ENCODE measurements at places on chromosomes 5 and 9.

GRCh38 chr5:174596429-174596828 lies 128.0 kb upstream of the MSX2 start:
- DNase-seq, result no peak

GRCh38 chr5:108521841-108522506 lies 140.1 kb upstream of the FBXL17 start:
- peak; percentile 34 for DNase-seq

DNA sequence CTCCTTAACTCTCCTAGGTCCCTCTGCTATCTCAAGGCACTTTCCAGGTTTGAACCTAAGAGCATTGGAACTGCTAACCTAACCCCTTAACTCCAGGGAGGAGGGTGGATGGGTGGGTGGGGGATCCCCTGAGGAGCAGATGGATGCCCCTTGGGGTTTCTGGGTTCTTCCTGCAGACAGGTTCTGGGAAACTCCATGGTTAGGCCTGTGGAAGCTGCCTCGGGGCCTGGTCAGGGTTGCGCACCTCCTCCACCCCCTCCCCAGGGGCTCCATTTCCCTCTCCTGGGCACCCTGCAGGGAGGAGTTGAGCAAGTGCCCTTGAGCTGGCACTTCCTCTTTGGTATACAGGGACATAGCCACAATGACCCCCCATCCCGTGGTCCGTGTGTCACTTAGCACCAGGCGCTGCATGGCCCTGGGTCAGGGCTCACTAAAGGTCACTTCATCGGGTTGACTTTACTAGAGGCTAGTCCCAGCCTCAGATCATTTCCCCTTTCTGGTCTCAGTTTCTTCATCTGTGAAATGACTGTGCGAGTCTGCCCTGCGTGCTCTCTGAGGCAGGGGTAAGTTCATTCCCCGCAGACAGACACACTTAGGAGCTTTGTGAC lies 16.0 kb downstream of the CXXC5 start:
- DNase-seq, result no peak

DNA sequence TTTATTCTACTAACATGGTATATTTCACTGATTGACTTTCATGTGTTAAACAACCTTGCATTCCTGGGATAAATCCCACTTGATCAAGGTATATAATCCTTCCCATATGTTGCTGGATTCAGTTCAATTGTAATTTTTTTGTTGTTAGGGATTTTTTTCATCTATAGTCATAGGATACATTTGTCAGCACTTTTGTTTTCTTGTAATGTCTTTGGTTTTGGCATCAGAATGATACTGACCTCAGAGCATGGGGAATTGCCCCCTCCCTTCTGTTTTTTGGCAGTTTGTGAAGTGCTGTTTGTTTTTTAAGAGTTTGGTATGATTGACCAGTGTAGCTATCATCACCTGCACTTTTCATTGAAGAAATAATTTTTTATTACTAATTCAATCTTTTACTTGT lies 176.8 kb upstream of the RASEF start:
- DNase-seq, result no peak

GRCh38 chr5:125011419-125011818 lies 265.0 kb upstream of the ZNF608 start:
- DNase-seq, result no peak

DNA sequence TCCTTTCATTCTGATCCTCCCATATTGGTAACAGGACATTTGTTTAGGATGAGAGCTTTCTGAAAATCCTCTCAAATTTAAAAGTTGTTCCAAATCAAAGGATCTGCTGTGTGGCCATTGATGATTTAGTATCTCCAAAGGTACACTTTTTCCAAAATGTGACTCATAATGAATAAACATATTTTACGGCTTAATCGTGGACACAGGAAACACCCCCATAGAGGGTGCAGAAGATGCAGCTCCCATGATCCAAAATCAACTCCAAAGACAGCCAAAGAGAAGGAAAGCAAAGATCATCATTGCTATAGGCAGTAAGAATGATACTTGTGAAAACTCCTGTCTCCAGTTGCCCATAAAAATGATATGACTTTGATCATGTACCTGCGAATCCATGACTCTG lies 239.7 kb downstream of the PIK3R1 start:
- peak; percentile 50 for DNase-seq

- DNase-seq, result no peak
Measured at GRCh38 chr5:60207040-60207439, 313.5 kb upstream of the PDE4D start.

- no peak for DNase-seq
Measured at GRCh38 chr9:101736717-101737116, 1.7 kb downstream of the GRIN3A start.

- DNase-seq, result peak; percentile 31
Measured at GRCh38 chr5:107915176-107915812, 244.6 kb upstream of the EFNA5 start.

DNA sequence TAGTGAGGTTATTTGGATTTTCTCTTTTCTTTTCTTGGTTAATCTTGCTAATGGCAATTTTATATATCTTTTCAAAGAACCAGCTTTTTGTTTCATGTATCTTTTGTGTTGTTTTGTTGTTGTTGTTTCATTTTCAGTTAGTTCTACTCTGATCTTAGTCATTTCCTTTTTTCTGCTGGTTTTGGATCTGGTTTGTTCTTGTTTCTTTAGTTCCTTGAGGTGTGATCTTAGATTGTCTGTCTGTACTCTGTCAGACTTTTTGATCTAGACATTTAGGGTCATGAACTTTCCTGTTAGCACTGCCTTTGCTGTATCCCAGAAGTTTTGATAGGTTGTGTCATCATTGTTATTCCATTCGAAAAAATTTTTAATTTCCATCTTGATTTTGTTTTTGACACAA lies 399.7 kb downstream of the TLE1 start:
- DNase-seq, result no peak

DNA sequence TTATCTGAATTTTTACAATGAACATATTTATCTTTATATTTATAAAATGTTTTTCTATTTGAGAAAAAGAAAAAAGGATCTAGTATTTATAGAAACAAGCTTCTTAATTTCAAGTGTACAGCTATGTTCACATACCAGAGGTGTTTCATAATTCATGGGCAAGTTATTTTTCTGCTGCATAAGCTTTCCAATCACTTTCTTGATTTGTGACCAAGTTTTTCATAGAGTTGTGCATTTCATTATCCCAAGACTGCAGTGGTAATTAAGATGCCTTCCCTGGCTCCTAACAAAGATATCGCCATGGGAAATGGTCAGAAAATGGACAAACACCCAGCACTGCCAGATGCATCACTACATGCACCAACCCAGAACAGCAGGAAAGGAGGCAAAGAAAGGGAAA lies 124.6 kb downstream of the GNAQ start:
- DNase-seq, result no peak

- DNase-seq, result no peak
Measured at GRCh38 chr9:84002344-84002743, 21.7 kb downstream of the RMI1 start.

DNA sequence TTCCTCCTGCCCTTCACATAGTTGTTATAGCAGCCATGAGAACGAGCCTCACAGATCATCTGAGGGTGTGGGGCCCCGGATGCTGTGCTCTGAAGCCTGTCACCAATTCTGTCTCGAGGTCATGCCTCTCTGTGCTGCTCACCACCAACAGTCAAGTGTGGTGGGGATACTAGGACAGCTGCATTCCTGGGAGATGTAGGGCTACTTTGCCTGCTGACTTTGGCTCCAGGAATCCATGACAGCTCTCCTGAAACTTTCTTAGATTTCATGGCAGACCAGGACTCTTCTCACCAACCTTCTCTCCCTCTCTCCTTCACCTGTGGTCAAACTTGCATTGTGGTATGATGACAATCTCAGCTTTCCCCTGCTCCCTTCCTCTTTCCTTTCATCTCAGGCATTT lies 395.9 kb downstream of the PSAT1 start:
- DNase-seq, result peak; percentile 65

GRCh38 chr5:34944044-34944443 lies 14.7 kb downstream of the DNAJC21 start:
- no peak for DNase-seq

GRCh38 chr5:160044967-160045366 lies 36.0 kb downstream of the TTC1 start:
- DNase-seq, result no peak

DNA sequence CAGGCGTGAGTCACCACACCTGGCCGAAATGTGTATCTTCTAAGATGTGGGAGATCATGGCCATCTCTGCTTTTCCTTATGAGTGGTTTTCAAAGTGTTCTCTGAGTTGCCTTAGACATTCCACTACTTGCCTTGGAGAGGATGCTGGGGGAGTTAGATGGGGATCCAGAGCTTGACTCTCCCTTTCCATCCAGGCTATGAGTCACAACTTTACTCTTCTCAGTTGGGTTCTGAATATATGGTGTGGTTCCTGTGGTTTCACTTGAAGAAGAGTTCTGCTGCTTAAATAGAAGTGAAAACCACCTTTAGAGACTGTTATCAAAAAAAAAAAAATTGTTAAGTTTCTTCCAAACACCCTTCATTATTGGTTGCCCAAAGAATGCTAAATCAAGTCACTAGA lies 217.6 kb downstream of the ZNF608 start:
- no peak for DNase-seq

- no peak for DNase-seq
Measured at GRCh38 chr9:8337834-8338766, 538.5 kb upstream of the DMAC1 start.

- DNase-seq, result peak; percentile 73
Measured at GRCh38 chr9:86734771-86735170, 212.5 kb downstream of the GAS1 start.

DNA sequence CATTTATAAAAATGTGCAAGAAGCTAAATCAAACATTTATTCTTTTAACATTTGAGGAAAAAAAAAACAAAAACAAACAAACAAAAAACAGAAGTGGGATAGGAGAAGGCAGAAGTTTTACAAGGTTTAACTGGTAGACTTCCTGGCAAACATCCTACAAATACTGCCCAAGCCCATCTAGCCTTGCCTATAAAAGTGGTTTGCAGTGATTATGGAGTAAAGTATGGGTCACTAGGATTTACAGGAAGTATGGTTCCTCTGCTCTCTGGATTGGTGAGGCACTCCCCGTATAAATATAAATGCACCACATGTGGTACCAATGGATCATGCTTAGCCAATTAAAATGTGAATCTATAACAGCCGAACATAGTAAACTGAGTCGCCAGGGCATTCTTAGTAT lies 291.9 kb downstream of the EDIL3 start:
- DNase-seq, result no peak

GRCh38 chr9:18124760-18125159 lies 349.2 kb upstream of the ADAMTSL1 start:
- peak; percentile 2 for DNase-seq

DNA sequence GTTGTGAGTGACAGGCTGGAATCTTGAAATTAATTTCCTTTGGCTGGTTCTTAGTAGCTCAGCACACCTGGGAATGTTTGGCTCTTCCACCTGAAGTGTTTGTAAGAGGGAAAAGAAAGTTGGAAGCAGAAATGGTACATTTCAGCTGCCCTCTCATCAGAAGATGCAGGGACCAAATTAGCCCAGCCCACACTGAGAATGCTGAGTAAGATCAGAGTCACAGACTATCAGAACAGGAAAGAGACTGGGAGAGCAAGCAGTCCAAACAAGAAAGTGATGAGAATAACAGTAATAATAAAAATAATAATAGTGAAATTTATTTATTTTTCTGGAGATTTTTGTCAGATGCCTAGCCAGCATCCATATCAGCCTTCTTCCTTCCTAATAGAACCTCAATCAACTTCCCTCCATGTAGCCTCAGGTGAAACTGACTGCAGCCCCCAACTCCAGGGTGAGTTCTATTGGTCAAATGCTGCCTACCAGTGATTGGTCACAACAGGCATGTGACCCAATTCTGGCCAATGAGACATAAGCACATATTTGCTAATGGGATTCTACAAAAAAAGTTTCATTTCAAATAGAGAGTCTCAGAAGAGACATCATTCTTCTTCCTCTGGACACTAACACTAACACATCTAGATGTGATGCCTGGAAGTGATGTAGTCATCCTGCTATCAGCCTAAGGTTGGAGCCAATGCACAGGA lies 31.2 kb upstream of the ADRA1B start:
- DNase-seq, result peak; percentile 62

DNA sequence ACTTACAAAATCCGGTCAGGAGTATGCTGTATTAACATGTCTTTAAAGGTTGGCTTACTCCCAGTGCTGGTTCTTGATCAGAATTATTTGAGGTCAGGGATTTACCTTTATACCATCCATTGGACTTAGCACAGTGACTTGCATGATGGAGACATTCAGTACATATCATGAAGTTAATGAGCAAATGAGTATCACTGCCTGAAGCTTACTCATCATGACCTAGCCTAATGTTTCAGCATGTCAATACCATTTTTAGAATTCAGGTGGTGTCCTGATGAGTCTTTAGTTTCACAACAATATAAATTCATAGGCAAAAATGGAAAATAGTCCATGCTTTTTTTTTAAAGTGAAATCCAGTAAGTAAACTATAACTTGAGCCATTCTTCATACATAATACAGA lies 226.0 kb upstream of the C9orf72 start:
- DNase-seq, result no peak

DNA sequence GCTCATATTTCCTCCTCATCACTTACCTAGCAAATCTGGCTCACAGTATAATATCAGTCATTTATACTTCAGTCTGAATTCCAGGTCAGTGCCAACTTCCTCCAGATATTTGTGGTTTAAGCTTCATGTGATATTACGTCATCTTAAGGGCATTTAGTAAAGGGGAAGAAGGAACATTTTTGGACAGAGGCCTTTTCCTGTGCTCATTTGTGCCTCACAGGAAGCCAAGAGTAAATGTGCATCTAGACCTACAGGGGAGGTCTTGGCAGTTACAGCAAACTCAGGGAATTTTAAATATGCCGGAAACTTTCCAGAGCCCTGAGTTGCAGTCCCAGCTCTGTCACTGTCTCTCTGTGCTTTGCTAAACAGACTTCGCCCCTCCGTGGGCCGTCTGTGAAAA lies 12.3 kb upstream of the KCNIP1 start:
- peak; percentile 39 for DNase-seq

DNA sequence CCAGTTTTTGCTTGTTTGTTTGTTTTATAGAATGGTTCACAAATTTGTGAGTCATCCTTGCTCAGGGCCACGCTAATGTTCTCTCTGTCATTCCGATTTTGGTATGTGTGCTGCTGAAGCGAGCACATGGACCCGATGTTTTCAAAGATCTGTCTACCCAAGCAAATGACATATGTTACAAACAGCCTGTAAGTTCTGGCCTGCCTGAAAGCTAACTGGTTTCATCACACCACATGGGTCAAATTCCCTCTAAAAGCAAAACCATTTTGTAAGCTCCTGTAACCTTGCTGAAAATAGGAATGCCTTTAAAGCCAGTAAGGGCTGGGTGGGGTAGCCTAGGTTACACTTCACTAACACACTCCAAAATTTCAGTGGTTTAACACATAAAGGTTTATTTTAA lies 25.4 kb downstream of the DMRT3 start:
- DNase-seq, result peak; percentile 32

- DNase-seq, result peak; percentile 48
Measured at GRCh38 chr9:107615321-107615720, 125.8 kb upstream of the KLF4 start.

- DNase-seq, result no peak
Measured at GRCh38 chr5:149044453-149045088, 18.3 kb downstream of the SH3TC2 start.

DNA sequence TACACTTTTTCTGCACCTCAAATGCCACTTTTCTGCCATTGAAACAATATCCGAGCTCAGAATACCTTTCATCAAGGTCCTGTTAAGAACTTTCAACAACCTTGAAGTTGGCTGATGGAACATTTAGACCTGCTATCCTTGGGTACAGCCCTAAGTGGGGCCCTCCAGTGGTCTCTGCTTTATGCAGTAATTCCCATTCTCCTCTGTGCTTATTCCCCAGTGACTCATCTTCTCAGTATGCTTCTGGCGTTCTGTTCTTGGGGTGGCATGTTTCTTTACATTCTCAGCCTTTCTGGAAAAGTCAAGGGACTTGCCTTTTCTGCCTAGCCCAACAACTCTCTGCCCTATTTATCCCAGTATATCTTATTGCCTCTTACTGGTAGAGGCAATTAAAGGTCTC lies 7.1 kb downstream of the ANP32B start:
- DNase-seq, result peak; percentile 66
